Right renal cortex interstitium (tissue), 3 donors: ENCODE measurements at places on chromosomes 5 and 9. TPM values are rescaled to one million over a fixed set of nuclear protein-coding genes. Genes with fewer than 3 reads are reported as not detected.

- no peak for DNase-seq
Observed at GRCh38 chr9:130834371-130835336, at the start of gene ABL1. Gene ABL1, plus strand, starts transcription at chr9:130835254. Its CDS starts 193 bp downstream, at chr9:130835447.

DNA sequence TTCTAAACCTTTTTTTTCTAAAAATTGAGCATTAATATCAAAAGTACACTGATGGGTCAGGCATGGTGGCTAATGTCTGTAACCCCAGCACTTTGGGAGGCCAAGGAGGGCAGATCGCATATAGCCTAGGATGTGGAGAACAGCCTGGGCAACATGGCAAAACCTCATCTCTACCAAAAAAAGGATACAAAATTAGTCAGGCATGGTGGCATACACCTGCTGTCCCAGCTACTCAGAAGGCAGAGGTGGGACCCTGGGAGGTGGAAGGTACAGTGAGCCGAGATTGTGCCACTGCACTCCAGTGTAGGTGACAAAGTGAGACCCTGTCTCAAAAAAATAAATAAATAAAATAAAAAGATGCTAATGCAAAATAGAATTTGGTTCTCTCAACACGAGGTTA, 49.4 kb downstream of the RAPGEF1 start:
- no peak for DNase-seq

DNA sequence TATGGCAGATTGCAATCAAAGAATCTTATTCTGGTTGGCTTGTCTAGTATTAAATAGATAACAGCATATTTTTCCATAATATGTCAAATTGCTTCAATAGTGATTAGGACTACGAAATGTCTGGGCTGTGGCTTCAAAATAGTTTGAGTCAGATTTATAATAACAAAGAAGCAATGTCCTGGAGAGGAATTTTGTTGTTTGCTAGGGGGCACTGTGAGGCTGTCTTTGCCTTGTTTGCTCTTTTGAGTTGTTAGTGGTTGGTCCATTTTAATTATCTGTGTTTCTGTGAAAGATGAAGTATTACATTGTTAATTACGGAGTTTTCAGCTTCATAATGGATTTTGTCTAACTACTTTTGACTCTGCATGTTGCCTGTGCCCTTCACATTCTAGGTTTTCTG, 713.6 kb downstream of the TLE4 start:
- no peak for DNase-seq

DNA sequence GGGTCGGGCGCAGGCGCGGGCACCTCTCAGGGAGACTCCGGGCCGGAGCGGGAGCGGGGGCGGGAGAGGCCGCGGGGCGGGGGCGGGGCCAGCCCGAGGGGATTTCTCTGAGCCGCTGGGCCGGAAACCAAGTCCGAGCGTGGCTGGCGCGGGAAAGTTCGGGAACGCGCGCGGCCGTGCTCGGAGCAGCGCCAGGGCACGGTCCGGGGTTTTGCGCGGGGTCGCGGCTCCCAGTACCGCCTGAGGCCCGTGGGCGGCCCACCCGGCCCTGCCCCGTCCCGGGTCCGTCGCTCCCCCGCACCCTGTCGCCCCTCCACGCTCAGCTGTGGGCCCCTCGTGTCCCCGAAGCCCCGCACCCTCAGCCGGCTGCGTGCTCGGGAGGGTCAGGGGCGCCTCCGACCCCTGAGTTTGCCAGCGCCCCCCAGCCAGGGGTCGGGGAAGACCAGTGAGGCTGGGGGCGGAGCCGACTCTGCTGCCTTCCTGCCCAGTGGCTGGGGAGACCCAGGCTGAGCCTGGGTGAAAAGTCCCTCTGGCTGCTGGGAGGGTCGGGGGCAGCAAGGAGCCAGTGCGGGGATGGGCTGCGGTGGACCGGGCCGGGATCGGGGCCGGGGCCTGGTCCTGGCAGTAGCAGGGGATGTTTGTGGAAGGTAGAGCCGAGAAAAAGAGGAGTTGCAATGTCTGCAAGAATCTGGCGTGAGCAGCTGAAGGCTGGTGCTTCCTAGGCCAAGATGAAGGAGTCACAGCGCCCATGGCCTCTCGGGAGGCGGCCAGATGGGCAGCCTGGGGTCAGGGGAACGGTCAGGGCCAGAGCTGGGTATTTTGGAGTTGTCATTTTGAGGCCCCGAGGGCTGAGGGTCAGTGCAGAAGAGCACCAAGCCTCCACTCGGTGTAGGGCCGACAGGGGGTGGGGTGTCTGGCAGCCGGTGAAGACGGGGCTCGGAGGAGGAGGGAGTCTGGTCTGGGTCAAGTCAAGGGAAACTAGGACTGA, 588 bp downstream of the TRAF2 start:
- DNase-seq: no peak

DNA sequence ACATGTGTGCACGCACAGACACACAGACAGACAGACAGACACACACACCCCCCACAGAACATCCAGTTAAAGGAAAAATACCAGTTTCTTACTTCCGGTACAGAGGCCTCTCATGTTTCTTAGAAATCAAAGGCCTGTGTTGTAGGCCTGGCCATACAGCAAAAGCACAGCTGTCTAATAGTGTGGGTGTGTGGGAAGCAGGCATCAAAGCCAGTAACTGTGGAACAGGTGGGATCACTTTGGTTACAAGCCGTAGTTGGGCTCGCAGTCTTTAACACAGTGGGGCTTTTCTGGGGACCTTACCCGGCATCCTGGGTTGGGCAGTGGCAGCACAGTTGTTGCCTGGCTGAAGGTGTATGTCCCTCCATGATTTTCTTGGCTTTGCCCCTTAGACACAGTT, 55.2 kb downstream of the FBXL7 start:
- no peak for DNase-seq

Gene LECT2
- polyA plus RNA-seq: 2.1 TPM

Gene BTNL3
- polyA plus RNA-seq: 0.13 TPM
